Activated CD4-positive, alpha-beta T cell treated with anti-CD3 and anti-CD28 coated beads for 1 hour (primary cell): ENCODE measurements at places on chromosomes 3 and 15.

DNA sequence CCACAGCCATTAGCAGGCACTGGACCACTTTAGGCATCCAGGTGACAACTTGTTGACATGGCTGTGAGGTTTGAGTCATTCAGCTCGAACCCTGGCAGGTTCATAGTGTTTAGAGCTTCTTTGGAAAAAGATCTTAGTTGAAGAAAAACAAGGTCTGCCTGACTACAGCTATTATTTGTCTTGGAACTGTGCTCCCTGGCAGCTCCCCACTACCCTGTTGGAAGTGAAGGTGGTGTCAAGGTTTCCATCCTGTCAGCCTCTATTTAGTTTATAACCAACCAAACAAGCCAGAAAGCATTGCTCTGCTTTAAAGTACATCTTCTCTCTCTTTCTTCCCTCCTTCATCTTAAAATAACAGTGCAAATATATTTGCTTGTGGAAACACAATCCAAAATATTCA is 56.8 kb downstream of the KAT2B start:
- no peak for DNase-seq

- no peak for DNase-seq
These were observed 60.3 kb downstream of the CMSS1 start for GRCh38 chr3:99878005-99878404.

DNA sequence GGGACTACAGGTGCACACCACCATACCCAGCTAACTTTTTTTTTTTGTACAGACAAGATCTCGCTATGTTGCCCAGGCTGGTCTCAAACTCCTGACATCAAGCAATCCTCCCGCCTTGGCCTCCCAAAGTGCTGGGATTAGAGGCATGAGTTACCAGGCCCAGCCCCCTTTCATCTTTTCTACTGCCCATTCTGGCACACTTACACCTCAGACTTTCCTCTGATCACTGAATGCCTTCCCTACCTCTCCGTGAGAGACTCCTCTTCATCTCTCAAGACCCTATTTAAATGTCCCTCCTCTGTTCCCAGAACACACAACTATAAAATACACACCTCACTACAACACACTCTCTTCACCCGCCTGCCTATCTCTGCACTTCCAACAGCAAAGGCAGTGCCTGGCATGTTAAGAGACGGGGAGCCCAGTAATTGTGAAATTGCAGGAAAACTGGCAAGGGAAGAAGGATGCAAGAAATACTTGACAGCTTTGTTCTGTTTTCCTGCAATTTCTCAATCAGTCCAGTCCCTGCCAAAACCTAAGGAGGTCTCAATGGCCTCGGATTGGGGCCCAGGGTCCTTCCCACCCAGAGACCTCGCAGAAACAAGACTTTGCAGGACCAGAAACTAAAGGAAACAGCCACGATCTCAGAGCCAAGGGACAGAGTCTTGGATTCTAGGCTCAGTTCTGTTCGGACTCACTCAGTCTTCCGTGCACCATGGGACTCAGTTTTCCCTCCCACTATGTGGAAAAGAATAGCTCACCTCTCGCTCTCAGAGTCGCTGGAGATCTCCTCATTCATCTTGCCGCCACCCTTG is 849 bp downstream of the RRP9 start:
- no peak for DNase-seq

GRCh38 chr3:47803480-47804025 is 615 bp downstream of the DHX30 start:
- DNase-seq: no peak

- no peak for DNase-seq
These were observed 335.1 kb downstream of the SV2B start for GRCh38 chr15:91435113-91435512.

DNA sequence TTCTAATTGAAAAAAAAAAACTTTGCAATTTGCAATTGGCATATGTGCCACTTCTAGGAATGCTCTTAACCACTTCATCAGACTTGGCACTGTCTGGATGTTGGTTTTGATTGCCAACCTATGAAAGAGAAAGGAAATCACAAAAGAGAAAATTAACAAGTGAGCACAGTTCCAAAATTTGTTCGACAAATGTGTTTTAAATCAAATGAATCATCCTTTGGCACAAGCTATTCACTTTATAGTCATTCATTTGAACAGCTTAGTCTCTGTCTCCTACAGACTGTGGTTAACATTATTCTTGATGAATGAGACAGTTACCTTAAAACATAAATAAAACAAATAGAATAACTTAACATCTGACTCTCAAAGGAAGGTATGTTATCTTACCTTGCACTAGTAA is 265.0 kb downstream of the EPHA3 start:
- no peak for DNase-seq

GRCh38 chr3:20668411-20668810 is 482.4 kb upstream of the SGO1 start:
- no peak for DNase-seq

GRCh38 chr3:67048715-67049074 is 50.6 kb downstream of the KBTBD8 start:
- DNase-seq: no peak

- DNase-seq: no peak
These were observed 31.1 kb downstream of the FAH start for GRCh38 chr15:80183886-80184285.

GRCh38 chr3:74992898-74993297 is 378.4 kb upstream of the CNTN3 start:
- no peak for DNase-seq

- DNase-seq: no peak
These were observed 170.1 kb downstream of the OSBPL10 start for GRCh38 chr3:31810991-31811433.

GRCh38 chr15:47773143-47773542 is 55.8 kb downstream of the SEMA6D start:
- DNase-seq: no peak
